ENCODE measurements at places on chromosomes 7 and 10.

GRCh38 chr10:63388421-63389031, 77.3 kb downstream of the JMJD1C start:
- DNase-seq: no peak

- no peak for DNase-seq
Measured at GRCh38 chr10:43122096-43122495, 16.1 kb upstream of the CSGALNACT2 start.

- DNase-seq: peak; percentile 16
Measured at GRCh38 chr7:41188163-41189130, 514.4 kb downstream of the INHBA start.

- DNase-seq: no peak
Measured at GRCh38 chr7:152925412-152926147, 166.0 kb downstream of the ACTR3B start.

DNA sequence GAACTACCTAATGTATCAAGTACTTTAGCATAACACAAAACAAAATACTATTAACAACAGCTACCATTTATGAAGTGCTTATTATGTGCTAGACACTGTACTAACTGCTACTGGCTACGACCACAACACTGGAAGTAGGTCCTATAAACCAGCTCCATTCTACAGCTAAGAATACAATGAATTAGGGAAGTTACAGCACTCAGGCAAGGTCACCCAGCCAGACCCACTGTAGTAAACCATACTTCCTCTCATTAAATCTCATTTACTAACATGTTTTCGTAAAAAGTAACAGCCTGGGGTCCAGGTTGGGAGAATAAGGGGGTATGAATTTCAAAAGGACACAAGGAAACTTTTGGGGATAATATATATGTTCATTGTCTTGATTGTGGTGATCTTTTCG, 25.4 kb downstream of the NAPEPLD start:
- no peak for DNase-seq

- DNase-seq: peak; percentile 94
Measured at GRCh38 chr7:5634107-5634950, 147.1 kb downstream of the RNF216 start.

GRCh38 chr10:120607710-120608703, 151.0 kb downstream of the PLPP4 start:
- DNase-seq: no peak
